Pancreas (tissue), 10 donors: ENCODE measurements at places on chromosomes 7 and 10. TPM values are rescaled to one million over a fixed set of nuclear protein-coding genes. Genes with fewer than 3 reads are reported as not detected.

GRCh38 chr10:3067118-3067858, at the start of gene PFKP:
TSS of gene PFKP (plus strand) at chr10:3067548. CDS start at chr10:3067596, 48 bp downstream.
- DNase-seq: no peak

- no peak for DNase-seq
Observed at GRCh38 chr7:81162234-81162633, 243.4 kb upstream of the SEMA3C start.

DNA sequence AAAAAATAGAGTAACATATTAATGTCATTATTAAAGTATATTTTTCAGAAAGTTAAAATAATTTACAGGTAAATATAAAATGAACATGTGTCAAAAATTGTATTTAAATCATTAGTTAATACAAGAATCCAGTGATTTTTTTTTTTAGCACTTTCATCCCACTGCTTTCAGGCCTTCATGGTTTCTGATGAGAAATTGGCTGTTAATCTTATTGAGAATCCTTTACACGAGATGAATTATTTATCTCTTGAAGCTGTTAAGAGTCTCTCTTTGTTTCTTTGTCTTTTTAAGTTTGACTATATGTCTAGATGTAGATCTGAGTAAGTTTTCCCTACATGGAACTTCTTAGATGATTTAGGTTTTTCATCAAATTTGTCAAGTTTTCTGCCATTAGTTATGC, 578.5 kb upstream of the KCND2 start:
- DNase-seq: no peak

GRCh38 chr10:50469778-50470193, 154.0 kb downstream of the SGMS1 start:
- no peak for DNase-seq

- no peak for DNase-seq
Observed at GRCh38 chr7:155861480-155861868, 49.2 kb upstream of the SHH start.

GRCh38 chr10:98339799-98340198, 71.8 kb upstream of the LOXL4 start:
- DNase-seq: no peak

- no peak for DNase-seq
Observed at GRCh38 chr10:130560573-130560972, 424.4 kb downstream of the GLRX3 start.

GRCh38 chr7:130441408-130441869, 623 bp upstream of the CEP41 start:
- no peak for DNase-seq

- DNase-seq: no peak
Observed at GRCh38 chr7:24836084-24836483, 78.8 kb upstream of the GSDME start.

- DNase-seq: no peak
Observed at GRCh38 chr10:78600740-78601139, 468.0 kb upstream of the ZMIZ1 start.

GRCh38 chr10:100508691-100509150, 10.9 kb downstream of the SEC31B start:
- no peak for DNase-seq

NME8 gene
- not detected for total RNA-seq

ADAMTS14 gene
- total RNA-seq: 0.37 TPM

HNRNPF gene
- 97.9 TPM for total RNA-seq

WEE2 gene
- 0.19 TPM for total RNA-seq

BLVRA gene
- 12.4 TPM for total RNA-seq

SMKR1 gene
- total RNA-seq: 0.79 TPM
